Peyer's patch (tissue), 4 donors: ENCODE measurements at places on chromosomes 7 and 10.

- H3K4me3 ChIP-seq: no peak overlapping the region
- H3K27ac ChIP-seq: no peak overlapping the region
- no peaks in the 10 kb centered on the region for H3K4me1 ChIP-seq
- H3K27me3 ChIP-seq: no peaks in the 10 kb centered on the region
- DNase-seq: no peak
- no peaks in the 10 kb centered on the region for H3K36me3 ChIP-seq
Measured at GRCh38 chr7:14207711-14208110, 218.2 kb upstream of the ETV1 start.

DNA sequence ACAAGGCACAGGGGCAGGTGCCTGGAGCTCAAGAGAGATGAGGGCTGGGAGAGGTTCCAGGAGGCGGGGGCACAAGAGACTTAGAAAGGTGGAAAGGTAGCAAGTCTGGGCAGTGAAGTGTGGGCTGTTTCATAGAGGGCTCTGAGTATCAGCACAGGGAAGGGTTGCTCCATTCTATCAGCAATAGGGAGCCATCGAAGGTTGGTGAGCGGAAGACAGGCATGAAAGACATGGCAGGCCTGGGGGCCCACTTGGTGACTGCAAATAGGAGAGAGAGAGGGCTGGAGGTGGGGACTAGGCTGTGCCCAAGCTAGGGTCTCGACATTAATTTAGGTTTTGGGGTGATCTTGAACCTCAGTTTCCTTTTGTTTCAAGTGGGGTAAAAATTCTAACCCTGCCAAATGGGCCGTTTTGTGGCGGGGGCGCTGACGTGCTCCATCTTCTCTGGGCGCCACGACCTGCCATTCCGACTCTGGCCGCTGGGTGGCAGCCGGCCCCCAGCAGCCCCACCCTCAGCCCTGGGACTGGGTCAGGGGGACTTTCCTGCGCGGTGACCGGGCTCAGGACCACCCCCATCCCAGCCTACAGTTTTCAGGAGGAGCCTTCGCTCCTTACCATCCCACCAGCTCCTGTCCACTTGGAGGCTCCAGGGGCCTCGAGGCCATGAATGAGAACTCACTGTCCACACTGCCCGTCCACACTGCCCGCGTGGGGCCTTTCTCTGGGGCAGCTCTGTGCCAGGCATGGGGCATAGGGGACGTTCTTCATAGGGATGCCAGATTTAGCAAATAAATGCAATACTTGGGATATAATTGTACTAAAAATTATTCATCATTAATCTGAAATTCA, 37.2 kb upstream of the PCBD1 start:
- no peak overlapping the region for H3K4me3 ChIP-seq
- peak; percentile 60 for DNase-seq
- H3K27me3 ChIP-seq: no peaks in the 10 kb centered on the region
- H3K27ac ChIP-seq: no peak overlapping the region
- H3K36me3 ChIP-seq: no peaks in the 10 kb centered on the region
- H3K4me1 ChIP-seq: peaks cover 4% of the 10 kb centered on the region

DNA sequence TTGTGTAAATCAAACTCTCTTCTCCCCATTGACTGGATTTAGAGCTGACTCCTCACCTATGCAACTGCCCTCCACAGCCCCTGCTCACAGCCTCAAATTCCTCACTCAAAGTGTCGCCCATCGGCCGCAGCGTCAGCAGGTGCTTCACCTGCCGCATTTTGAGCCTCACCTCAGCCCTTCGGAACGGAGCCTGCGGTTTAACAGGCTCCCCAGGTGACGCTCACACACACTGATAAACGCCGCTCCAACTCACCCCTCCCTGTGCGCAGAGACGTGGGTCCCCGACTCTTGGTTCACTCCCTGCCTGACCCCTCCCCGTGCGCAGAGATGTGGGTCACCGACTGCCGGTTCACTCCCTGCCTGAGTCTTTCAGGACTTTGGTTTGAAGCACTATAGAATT, 57.1 kb downstream of the CARD11 start:
- H3K4me3 ChIP-seq: no peak overlapping the region
- no peaks in the 10 kb centered on the region for H3K27me3 ChIP-seq
- H3K27ac ChIP-seq: no peak overlapping the region
- no peak for DNase-seq
- H3K36me3 ChIP-seq: no peaks in the 10 kb centered on the region

- no peak overlapping the region for H3K4me3 ChIP-seq
- no peaks in the 10 kb centered on the region for H3K36me3 ChIP-seq
- H3K27me3 ChIP-seq: no peaks in the 10 kb centered on the region
- H3K27ac ChIP-seq: no peak overlapping the region
- no peaks in the 10 kb centered on the region for H3K4me1 ChIP-seq
- DNase-seq: no peak
Measured at GRCh38 chr10:132206806-132207535, 20.2 kb downstream of the DPYSL4 start.

- no peaks in the 10 kb centered on the region for H3K27me3 ChIP-seq
- peak overlapping the region; percentile 19 for H3K4me3 ChIP-seq
- no peak for DNase-seq
- H3K27ac ChIP-seq: peak overlapping the region; percentile 40
- H3K4me1 ChIP-seq: peaks cover 2% of the 10 kb centered on the region
Measured at GRCh38 chr7:30321882-30322192, 37.4 kb downstream of the ZNRF2 start.

DNA sequence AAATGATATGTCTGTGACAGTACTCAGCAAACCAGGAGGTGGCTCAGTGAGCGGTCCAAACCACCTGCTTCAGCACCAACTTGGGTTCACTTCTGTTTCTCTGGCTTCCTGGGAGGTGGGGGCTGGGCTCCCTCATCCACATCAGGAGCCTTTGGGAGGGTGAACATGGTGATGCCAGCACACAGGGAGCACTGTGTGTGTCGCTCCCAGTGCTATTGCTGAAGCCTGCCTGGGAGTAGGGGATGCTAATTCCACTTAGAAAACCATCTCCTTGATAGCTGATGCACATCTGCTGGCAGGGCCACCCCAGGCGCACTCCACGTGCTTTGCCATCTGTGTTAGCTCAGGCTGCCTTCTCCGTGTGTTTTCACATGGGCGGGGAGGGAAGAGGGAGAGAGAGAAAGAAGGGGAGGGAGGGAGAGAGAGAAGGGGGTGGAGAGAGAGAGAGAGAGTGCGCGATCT, 58.0 kb downstream of the RAMP3 start:
- H3K36me3 ChIP-seq: no peaks in the 10 kb centered on the region
- H3K27me3 ChIP-seq: no peaks in the 10 kb centered on the region
- no peak overlapping the region for H3K27ac ChIP-seq

- H3K27ac ChIP-seq: peak overlapping the region; percentile 23
- H3K4me1 ChIP-seq: peaks cover 17% of the 10 kb centered on the region
- DNase-seq: no peak
Measured at GRCh38 chr10:43863270-43863669, 214.6 kb upstream of the ZNF32 start.

GRCh38 chr10:100713049-100713858, 32.1 kb upstream of the PAX2 start:
- DNase-seq: no peak
- peaks cover 43% of the 10 kb centered on the region for H3K27me3 ChIP-seq
- no peak overlapping the region for H3K27ac ChIP-seq
- H3K4me1 ChIP-seq: peaks cover 15% of the 10 kb centered on the region
- no peaks in the 10 kb centered on the region for H3K36me3 ChIP-seq

DNA sequence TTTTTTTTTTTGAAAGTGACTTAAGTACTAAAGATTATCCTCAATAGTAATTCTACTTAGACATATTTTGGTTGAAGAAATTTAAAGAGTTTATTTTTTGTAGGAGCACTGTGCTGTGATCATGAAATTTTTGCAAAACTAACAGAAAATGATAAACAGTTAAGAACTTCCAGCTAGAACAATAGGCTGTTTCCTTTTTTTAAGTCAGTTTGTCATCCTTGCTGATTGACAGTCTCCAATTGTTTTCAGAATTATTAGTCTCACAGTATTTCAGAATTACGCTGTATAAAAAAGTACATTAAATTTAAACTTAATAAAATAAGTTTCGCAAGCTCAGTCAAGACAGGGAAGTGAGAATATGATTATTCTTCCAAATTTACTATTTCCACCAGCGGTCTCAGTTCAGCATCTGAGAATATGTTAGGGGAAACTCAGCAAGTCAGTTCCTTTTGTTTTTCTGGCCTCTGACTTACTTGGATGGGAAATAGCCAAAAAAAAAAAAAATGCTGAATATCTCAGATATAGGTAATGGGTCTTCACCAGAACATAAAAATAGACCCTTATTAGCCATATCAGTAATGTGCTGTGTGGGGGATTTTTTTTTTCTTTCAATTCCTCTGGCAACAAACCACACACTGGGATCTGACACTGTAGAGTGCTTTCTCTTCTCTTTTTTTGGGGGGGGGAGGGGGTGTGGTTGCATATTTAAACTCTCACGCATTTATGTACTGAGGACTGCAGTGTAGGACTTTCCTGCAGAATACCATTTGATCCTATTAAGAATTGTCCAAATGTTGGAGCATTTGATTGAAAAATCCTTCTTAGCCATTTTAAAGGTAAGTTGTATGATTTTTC, at the start of gene CD36:
Gene CD36 (plus strand): TSS at position 732 of the 855 bp plus-strand sequence. CDS start 8,099 bp downstream, outside the sequence.
- no peak for DNase-seq
- H3K4me3 ChIP-seq: no peak within 1 kb of the TSS
- H3K27ac ChIP-seq: no peak within 1 kb of the TSS

DNA sequence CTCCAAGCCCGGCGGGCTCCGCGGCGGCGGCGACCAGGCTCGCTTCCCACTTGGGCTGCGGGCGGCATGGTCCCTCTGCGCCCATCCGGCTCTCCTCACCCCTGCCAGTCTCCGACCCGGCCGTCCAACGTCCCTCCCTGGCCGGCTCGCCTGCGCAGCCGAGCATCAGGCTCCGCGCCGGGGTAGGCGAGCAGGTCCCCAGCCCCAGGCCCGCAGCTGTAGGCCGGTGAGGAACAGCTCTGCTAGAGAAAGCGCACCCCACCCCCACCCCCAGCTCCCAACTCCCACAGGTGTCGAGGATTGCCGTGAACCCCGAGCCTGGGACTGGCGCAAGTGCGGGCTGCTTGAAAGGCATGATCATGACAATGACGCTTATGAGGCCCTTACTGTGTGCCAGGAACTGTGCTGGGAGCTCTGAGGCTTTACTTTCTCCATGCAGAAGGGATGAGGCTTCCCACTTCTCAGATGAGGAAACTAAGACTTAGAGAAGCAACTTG, 20.8 kb upstream of the PAX2 start:
- DNase-seq: no peak
- no peaks in the 10 kb centered on the region for H3K36me3 ChIP-seq
- no peaks in the 10 kb centered on the region for H3K27me3 ChIP-seq
- no peak overlapping the region for H3K4me3 ChIP-seq

DNA sequence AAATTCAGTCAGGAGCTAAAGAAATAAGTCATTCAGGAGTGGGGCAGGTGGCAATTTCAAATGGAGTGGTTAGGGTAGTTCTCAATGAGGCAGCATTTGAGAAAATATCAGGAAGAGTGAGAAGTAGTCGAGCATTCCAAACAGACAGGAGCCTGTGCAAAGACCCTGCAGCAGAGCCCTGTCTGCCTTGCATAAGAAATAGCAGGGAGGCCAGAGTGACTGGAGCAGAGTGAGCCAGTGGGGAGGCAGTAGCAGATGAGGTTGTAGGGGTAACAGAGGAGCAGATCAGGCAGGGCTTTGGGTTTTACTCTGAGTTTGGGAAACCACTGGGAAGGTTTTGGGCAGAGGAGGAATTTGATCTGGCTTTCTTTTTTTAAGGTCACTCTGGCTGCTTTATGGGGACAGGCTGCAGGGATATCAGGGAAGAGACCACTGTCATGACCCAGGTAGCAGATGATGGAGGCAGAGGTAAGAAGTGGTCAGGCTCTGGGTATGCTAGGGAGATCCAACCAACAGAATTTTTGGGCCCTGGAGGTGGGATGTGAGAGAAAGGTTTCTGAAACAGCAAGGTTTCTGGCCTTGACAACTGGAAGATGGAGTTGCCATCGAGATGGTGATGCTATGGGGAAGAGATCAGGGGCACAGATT, 1.3 kb upstream of the BLVRA start:
- no peaks in the 10 kb centered on the region for H3K27me3 ChIP-seq
- H3K4me1 ChIP-seq: no peaks in the 10 kb centered on the region
- no peak overlapping the region for H3K4me3 ChIP-seq

GRCh38 chr7:79652619-79653018, 199.2 kb upstream of the MAGI2 start:
- no peak overlapping the region for H3K27ac ChIP-seq
- no peaks in the 10 kb centered on the region for H3K27me3 ChIP-seq
- no peak overlapping the region for H3K4me3 ChIP-seq
- no peaks in the 10 kb centered on the region for H3K4me1 ChIP-seq
- no peak for DNase-seq
- no peaks in the 10 kb centered on the region for H3K36me3 ChIP-seq

DNA sequence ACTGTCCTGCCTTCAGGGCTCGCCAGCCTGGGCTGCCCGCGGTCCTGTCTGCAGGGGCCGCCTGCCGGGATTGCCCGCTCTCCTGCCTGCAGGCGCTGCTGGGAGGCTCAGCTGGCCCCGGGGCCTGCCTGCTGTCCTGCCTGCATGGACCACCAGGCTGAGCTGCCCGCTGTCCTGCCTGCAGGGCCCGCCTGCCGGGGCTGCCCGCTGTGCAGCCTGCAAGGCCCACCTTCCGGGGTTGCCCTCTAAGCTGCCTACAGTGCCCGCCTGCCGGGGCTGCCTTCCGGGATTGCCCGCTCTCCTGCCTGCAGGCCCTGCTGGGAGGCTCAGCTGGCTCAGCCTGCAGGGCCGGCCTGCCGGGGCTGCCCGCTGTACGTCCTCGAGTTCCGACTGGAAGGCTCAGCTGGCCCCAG, 164.4 kb downstream of the GLRX3 start:
- peak overlapping the region; percentile 31 for H3K4me3 ChIP-seq
- H3K27me3 ChIP-seq: no peaks in the 10 kb centered on the region
- no peaks in the 10 kb centered on the region for H3K36me3 ChIP-seq
- no peaks in the 10 kb centered on the region for H3K4me1 ChIP-seq
- DNase-seq: peak; percentile 76
- peak overlapping the region; percentile 49 for H3K27ac ChIP-seq

DNA sequence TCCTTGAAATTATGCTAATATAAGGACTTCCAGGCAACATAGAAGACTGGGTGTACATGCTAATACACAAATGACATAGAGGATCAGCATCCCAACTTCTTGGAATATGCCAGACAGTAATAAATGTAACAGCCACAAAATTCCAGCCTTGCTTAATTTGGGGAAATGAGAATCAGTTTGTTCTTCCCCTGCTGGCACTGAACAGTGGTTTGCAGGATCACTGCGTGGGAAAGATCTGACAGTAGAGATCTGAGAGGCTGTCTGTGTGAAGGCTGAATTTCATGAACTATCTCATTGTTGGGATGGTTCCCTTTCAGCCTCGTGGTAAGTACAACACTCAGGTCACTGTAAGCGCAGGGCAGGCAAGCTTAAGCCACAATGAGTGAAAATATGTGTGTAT, 1078.0 kb downstream of the LRMDA start:
- no peaks in the 10 kb centered on the region for H3K27me3 ChIP-seq
- H3K4me1 ChIP-seq: no peaks in the 10 kb centered on the region
- no peak overlapping the region for H3K27ac ChIP-seq
- H3K36me3 ChIP-seq: no peaks in the 10 kb centered on the region

- H3K27ac ChIP-seq: no peak overlapping the region
- H3K36me3 ChIP-seq: no peaks in the 10 kb centered on the region
Measured at GRCh38 chr7:38327637-38328036, 54.2 kb upstream of the TARP start.

- DNase-seq: no peak
- no peaks in the 10 kb centered on the region for H3K4me1 ChIP-seq
- no peak overlapping the region for H3K4me3 ChIP-seq
- no peaks in the 10 kb centered on the region for H3K36me3 ChIP-seq
Measured at GRCh38 chr10:107025676-107026075, 138.8 kb downstream of the SORCS1 start.
